Amygdala (tissue), 56 donors: ENCODE measurements at places on chromosomes 6 and 20.

DNA sequence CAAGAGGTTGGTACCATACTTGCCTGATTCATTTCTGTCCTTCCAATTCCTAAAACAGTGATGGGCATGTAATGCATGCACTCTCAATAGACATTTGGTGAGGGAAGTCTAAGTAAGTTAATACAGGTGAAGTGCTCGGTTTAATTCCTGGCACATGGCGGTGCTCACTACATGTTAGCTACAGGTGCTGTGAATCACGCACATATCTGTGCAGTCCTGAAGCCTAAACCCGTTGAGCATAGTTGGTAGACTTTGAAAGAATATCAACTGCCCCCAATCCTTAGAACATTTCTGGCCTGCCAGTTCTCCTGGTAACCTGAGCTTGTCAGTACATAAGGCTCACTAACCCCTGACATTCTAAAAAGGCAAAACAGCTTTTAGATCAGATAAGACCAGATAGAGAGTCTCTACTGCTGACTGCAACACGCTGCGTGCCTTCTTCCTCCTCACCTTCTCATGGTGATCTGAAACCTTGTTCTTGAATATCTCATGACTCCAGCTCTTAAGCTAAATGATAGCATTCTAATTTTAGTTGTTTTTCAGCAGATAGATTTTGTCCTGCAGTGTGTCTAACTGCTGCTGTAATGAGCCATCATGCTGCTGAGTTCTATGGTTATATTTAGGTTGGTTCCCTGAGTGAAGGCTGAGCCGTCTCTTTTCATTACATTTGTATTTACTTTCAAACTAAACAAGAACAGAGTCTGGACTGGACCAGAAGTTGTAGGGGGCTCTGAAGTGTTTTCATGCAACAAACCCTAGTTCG, 328.5 kb upstream of the QKI start:
- no peak for DNase-seq

DNA sequence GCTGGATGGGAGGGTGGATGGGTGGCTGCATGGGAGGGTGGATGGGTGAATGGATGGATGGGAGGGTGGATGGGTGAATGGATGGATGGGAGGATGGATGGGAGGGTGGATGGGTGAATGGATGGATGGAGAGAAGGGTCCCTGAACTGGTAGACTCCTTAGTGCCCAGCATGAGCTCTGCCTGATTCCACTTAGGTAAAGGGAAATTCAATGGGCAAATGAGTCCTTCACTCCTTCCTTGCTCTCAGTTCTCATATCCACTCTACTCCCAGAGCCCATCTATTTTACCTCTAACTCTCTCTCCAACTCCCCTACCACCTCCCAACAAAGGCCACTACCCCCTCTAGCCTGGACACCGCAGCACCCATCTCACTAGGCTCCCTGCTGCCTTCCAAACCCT, 29.2 kb upstream of the NOL4L start:
- DNase-seq = no peak

GRCh38 chr6:107348224-107348623, 111.1 kb downstream of the PDSS2 start:
- no peak for DNase-seq

- DNase-seq = no peak
Observed at GRCh38 chr20:51763965-51764602, 4.1 kb downstream of the ATP9A start.

- no peak for DNase-seq
Observed at GRCh38 chr20:22418738-22419137, 165.6 kb downstream of the FOXA2 start.

DNA sequence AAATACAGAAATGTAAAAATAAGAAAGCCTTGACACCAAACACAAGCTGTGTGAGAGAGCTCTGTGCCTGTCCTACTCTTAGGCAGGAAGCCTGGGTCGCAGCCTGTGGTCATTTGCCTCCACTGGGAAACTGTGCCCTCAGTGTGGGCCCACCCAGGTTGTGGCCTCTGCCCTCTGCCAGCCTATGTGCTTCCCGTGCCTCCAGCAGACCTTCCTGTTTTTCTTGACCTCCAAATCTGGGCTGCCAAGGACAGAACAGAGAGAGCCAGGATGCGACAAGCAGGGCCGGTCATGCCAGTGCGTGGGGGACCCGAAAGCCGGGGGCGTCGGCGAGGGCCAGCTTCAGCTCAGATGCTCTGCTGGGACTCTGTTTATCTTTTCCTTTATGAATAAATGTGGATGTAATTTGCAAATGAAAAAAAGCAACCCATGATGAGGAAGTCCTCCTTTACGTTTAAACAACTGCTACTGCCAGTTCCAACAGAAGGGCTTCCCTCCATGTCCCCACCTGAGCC, 189.2 kb upstream of the EXOC2 start:
- DNase-seq = no peak

DNA sequence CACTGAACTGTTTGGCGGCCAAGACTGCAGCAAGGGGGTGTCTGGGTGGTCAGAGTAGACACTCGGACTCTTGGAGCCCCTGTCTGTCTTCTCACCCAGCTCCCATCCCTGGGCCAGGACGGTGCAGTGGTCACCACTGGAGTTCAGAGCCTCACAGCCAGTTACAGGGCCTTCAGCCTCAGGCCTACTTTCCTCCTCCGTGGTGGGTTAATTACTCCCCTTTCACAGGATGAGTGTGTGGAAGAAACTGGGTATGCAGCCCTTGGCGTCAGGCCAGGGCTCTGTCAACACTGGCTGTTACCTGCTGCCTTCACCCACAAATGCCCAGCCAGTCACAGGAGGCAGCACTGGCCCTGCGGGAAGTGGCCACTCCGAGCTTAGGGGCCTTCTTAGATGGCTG, 1.8 kb upstream of the YTHDF1 start:
- no peak for DNase-seq

GRCh38 chr6:145736661-145737144, 1.4 kb upstream of the EPM2A start:
- no peak for DNase-seq

DNA sequence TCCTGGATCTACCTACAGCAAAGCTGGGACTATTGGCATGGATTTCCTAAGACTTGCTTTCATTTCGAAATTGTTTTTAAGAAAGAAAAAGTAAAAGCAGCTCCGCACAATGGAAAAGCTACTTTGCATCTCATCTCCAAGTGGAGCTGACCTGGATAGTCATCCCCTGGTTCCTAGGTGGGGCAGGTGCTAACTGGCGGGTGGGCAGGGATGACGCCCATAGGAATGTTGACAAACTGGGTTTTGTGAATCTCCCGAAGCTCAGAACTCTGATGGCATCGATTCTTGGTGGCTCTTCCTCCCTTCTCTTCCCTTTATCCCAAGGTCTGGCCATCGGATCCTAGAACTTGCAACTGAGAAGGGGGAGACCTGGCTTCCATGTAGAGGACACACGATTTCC, 12.4 kb upstream of the EZR start:
- no peak for DNase-seq

GRCh38 chr6:50288241-50288640, 238.5 kb upstream of the DEFB112 start:
- no peak for DNase-seq

GRCh38 chr20:62835931-62836861, 19.3 kb downstream of the COL9A3 start:
- DNase-seq = no peak

DNA sequence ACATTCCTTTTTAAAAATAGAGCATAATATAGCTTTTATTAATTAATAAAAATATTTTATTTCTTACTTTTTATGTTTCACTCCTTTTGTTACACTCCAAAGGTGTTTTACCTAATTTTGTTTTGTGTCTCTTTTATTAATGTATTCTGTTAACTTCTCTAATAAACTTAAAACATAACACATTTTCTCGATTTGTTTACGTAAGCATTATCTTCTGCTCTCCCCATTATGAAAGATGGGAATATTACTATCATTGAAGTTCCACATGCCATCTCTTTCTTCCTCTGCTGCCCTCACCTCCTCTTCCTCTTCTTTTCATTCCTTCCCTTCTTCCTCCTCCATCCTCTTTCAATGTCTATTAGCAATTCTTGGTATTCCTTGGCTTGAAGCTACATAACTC, 85.0 kb upstream of the HCRTR2 start:
- no peak for DNase-seq

GRCh38 chr20:62539198-62540045, 63.6 kb upstream of the GATA5 start:
- DNase-seq = no peak

GRCh38 chr6:548517-548916, 108.4 kb downstream of the HUS1B start:
- no peak for DNase-seq

GRCh38 chr6:135087803-135088202, 33.2 kb upstream of the HBS1L start:
- no peak for DNase-seq

DNA sequence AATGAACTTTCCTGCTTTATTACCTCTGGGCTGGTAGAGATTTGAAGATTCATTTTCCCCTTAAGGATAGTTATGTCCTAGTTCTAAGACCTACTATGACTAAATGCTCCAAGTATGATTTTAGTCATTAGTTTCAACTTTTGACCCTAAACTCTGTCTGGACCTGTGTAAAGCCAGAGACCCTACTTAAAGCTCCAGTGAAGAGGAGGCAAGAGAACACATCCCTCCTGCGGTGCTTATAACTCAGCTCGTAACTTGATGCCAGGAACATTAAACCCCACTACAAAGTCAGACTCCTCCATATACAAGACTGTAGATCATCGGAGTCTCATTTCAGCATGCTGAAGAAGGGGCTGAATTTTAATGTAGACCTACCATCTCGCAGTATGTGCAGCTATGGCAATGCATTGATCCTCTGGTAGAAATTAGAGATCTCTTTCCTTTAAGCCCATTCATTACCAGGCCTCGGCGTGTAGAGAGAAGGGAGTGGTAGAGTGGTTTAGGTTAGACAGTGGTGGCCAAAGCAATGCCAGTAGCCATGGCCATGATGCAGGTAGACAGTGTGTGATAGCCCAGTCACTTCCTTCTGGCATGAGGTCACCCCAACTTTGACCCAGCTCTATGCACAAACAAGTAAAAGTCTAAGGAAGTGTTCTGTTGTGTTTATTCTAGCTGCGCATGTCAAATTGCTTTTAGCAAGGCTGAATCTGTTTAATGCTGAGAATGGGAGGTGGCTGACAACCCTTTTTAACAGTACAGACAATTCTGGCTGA, 34.8 kb upstream of the MYB start:
- DNase-seq = no peak

DNA sequence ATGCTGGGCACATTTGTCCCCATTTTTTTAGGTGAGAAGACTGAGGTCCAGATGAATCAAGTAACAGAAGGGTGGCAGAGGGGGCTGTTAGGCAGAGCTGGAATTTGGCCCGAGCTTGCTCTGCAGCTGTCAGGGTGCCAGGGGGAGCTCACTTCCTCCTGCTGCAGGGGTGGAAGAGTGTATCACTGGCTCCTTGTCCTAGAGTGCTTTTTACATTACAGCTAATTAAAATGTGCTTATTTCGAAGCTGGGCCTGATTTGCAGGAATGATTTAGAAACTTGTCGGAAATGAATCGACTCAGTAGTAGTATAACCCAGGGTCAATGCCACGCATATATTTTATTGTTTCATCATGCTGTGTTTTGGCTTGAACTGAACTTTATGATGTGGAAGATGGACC, 11.1 kb downstream of the TOX2 start:
- DNase-seq = no peak

DNA sequence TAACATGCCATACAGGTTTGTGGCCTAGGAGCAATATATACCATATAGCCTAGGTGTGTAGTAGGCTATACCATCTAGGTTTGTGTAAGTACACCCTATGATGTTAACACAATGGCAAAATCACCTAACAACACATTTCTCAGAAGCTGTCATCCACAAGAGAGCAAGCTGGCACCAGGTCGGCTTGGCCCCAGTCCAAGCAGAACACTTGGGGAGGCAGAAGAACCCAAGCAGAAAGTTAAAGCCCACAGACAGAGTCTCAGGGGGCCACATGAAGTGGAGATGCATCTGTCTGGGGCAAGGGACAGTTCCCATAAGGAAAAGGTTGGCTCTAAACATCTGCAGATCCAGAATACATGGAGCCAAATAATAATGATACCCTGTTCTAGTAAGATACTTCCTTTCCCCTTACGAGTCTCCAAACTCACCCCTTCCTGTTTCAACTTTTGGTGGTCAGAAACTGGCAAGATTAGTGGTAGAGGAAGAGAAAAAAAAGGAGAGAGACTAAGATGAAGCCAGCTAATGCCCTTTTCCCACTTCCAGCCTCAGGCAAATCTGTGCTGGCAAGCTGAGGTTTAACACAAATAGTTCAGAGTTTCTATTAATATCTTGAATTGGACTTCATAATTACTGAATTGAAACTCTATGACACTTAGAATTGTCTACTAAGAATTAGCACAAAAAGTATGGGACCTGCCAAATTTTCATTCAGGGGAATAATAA, 29.5 kb downstream of the TCF21 start:
- DNase-seq = no peak
